ENCODE measurements at places on chromosomes 13 and 19.

- DNase-seq = no peak
Observed at GRCh38 chr13:65090186-65090585, 2139.9 kb downstream of the PCDH9 start.

GRCh38 chr13:64099994-64100393 is 2684.3 kb upstream of the PCDH20 start:
- DNase-seq = no peak

GRCh38 chr13:76654263-76654662 is 231.9 kb downstream of the KCTD12 start:
- no peak for DNase-seq

DNA sequence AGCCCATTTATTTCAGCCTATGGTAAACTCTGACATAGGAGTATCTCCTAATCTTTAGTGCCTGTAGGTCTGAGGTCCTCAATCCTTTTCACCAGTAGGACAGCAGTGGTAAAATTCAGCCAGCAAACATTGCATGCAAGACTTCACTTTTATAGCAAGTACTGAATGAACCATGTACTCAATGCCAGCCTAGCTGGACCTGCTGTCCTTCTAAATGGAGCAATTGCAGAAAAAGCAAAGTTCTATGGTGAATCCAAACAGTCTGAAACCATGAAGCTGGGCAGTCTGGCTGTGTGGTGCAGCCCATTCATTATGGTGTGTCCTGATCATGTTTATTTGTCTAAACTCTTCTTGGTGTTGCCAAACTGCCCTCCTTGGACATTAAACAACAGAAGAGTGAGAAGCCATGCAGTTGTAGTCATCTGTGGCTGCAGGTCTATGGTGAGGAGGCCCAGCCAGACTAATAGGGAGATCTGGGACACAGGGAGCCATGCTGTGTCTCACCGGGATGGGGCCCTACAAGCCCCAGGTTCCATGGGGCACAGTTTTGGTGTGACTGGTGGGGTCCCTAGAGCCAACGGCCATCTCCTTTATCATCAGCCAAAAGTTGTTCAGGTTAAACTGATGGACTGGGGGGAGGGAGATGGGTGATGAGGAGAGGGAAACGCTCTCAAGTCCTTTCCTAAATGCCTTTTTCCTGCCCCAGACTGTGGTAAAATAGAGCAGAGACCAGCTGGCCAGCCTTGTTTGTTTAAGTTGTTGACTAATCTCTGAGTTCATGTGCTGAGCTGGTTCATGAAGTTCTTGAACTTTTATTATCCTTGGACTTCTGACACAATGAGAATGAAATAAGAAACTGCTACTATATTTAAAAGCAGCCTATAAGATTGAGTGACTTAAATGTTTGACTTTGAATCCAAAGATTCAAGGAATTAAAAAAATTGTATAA is 20.6 kb upstream of the TNFSF11 start:
- DNase-seq = no peak

- no peak for DNase-seq
Observed at GRCh38 chr13:46113596-46113995, 8.8 kb upstream of the CPB2 start.

- no peak for DNase-seq
Observed at GRCh38 chr13:95269756-95270155, 31.5 kb downstream of the ABCC4 start.

DNA sequence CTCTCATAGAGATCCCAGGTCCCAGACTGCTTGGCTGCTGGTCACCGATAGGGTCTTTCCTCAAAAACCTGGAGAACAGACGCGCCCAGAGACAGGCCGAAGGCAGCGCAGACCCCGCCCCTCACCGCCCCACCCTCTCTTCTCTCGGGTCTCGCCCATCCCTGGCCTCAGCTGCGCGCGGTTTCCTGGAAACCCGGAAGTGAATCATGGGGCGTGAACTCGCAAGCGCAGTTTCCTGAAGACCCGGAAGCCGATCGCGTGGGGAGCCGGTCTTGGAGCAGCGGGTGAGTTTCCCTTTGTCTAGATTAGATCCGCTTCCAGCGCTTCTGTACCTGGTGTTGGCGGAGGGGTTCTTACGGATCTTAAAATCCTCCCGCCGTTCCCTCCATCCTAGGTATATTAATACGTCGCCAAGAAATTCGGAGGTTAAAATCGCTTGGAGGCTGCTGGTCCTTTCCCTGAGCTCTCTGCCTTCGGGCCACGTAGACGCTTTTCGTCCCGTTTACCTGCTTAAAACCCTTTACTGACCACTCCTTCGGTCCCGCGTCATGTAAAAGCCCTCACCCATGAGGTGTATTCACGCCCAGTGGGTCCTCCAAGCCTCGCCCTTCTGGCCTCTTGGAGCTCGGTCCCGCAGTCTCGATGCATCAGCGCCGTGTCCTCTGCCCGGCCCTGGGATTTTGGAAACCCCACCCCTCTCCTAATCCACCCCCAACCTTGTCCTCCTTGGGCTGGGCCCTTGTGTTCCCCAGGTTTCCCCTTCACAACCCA is at the start of gene ZNF578:
Gene ZNF578 (plus strand): TSS at position 230 of the 771 bp plus-strand sequence. CDS start 48,293 bp downstream, outside the sequence.
- peak; percentile 74 for DNase-seq
